ENCODE measurements at places on chromosomes 3 and 15.

GRCh38 chr15:26069231-26069641 lies 206.1 kb upstream of the ATP10A start:
- DNase-seq = no peak

DNA sequence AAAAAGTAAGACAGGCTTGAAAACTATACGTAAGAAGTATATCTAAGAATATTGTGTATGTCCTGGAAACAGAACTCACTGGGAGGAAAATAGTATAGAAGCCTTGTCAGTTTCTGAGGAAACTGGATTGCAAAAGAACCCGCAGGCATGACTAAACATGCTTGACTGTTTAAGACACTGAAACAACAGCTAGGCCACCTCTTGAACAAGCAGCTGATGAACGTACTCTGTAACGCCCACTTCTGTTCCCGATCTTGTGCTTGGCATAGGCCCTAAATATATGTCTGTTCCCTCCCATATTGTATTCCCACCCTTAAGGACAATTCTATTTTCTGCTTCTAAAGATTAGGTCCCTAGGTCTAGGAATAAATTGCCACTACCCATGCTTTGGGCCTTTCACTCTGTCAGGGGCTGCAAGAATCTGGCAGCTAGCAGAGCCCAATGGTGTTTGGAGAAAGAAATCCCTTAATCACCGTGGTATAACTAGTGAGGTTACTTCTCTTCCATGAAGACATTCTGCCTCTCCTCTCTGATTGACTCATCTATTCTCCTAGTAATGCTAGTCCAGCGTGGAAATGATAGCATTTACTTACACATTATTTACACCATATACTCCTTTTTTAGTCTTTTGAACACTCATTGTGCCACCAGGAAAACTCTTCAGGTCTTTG lies 46.2 kb downstream of the CD200 start:
- no peak for DNase-seq

DNA sequence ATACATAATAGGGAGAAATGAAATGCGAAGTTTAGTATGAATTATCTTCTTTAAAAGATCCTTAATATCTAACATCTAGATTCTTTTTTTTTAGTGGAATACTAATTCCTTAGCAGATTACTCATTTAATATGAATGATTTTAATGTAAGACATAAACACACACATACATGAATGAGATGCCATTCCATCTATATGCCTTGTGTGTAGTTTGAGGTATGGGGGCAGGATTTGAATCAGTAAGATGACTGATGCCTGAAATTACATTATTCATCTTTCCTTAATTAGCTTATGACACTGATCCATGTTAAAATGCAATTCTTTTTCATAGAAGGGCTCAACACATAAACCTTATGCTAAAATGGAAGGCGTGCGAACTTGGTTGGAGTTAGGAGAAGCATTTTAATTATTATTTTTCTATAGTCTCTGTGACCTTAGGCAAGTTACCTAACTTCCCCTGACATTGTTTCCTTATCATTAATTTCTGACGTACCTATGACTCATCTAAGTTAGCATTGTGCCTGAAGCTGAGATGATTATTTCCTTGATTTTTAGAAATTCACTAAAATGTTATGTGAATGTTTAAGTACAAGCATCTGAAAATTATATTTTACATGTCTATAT lies 10.8 kb upstream of the BNIP2 start:
- no peak for DNase-seq

DNA sequence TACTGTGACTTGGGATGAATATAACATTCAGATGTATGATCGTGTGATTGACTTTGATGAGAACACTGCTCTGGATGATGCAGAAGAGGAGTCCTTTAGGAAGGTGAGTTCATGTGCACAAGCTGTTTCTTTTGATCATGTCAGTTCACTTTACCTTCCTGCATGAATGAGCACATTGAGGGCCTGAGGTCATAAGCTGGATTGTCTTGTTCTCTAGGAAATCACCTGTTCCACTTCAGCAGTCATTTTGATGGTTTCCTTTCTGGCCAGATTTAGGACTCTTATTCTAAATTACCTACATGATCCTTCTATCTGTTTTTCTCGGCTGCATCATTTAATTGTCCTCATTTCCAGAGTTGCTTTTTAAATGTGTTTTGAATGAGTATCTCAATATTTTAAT lies 4.1 kb downstream of the RCN2 start:
- DNase-seq = no peak

All from stimulated activated naive CD8-positive, alpha-beta T cell treated with anti-CD3 and anti-CD28 coated beads, Interleukin-15, amount 100 ng/mL, for 72 hours (primary cell).